ENCODE measurements at places on chromosomes 3 and 15.

- no peak for DNase-seq
These were observed 5.0 kb upstream of the CDV3 start for GRCh38 chr3:133568294-133569014.

DNA sequence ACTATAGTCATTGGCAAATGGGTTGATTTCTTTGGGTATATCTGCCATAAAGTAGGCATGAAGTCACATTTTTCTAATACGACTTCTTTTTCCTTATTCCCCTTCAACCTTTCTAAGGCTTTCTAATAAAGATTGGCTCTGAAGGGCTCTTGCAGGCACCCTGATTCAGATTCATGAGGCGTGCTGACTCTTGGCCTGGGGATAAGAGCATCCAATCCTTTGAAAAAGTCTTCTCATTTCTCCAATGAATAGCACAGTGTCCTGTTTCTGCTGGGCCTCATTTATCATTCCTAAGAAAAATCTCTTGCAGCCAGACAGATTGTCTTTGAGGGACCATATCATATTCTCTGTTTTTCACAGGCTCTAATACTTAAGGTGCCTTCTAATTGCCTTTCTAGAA lies 32.3 kb upstream of the BNIP2 start:
- no peak for DNase-seq

- DNase-seq = no peak
These were observed 31.7 kb upstream of the UTS2B start for GRCh38 chr3:191362037-191362436.

GRCh38 chr3:159887911-159888310 lies 100.7 kb upstream of the IL12A start:
- DNase-seq = no peak

- no peak for DNase-seq
These were observed 102.5 kb downstream of the AKAP13 start for GRCh38 chr15:85482894-85483293.

DNA sequence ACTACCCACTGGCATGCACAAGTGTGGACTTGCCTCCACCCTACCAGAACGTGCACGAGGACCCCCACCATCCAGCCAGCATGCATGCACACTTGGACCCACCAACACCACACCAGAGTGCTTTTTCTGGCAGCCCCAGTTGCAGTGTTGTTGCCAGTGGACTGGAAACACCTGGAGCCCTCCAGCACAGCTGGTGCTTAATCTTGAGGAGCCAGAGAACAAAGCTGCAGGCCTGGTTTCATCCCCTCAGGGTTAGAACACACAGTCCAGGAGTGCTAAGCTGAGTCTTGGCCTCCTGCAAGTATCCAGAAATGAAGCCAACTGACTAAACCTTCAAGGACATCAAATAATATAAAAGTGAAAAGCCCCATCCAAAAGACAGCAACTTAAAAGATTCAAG lies 888.0 kb downstream of the NTRK3 start:
- no peak for DNase-seq

- DNase-seq = no peak
These were observed 28.7 kb upstream of the RPS17 start for GRCh38 chr15:82568986-82569385.

DNA sequence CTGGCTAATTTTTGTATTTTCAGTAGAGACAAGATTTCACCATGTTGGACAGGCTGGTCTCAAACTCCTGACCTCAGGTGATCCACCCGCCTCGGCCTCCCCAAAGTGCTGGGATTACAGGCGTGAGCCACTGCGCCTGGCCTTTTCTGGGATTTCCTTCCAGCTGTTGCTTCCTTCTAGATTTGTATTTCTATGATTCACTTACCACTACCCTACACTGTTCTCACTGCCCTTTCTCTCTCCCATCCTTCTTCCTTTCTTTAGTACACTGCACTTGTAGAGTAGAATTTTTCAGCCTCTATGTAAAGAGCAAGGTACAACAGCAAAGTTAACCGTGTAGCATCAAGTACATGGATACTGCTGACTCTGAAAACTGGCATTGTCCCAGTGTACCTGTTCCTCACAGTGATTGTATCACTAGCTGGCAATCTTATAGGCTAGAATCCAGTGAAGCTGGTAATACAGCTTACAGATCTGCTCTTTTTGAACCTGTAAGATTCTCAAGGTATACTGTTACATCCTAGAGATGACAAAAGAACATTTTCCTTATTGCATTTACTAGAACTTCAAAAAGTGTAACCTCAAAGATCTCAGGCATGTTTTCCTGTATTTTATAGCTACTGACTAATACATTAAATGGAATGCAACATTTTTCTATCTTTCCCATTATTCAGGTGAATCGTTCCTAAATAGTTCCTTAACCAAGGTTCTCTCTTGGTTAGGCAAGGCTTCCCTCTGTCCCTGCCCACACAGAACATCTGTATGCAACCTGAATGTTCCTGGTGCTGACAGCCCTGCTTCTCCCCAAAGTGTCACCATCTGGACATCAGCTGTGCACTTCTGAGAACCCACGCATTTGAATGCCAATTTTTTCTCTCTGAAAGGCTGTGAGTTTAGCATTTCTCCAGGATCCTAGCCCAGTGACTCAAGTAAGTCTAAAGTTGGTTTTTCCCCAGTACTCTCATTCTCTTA lies 74.1 kb upstream of the RAP2B start:
- no peak for DNase-seq

- DNase-seq = no peak
These were observed 801.6 kb upstream of the NR2F2 start for GRCh38 chr15:95528920-95529319.

GRCh38 chr3:141405591-141405990 lies 37.3 kb downstream of the ZBTB38 start:
- DNase-seq = no peak

DNA sequence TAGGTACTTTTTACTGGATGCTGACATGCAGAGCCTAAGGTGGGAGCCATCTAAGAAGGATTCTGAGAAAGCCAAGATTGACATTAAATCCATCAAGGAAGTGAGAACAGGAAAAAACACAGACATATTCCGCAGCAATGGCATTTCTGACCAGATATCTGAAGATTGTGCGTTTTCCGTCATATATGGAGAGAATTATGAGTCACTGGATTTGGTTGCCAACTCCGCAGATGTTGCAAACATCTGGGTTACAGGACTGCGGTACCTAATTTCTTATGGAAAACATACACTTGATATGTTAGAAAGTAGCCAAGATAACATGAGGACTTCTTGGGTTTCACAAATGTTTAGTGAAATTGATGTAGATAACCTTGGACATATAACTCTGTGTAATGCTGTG lies 125.1 kb downstream of the PLCL2 start:
- no peak for DNase-seq

DNA sequence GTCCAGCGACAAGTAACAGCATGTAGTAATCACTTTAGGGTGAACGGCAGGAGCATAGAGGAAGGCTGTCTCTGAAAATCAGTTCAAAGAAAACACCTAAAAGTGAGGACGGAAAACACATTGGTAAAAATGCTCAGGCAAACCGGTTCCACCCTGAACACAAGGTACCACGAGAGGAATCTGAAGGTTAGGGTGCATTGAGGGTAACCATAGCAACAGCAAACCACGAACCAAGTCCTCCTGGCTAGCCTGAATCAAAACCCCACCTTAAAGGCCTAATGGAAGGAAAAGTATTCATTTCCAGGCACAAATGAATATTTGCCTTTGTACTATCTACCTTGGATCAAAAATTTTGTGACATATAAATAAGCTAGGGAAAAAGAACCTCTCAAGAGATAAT lies 315.0 kb downstream of the OCA2 start:
- no peak for DNase-seq

GRCh38 chr3:27392950-27393679 lies 23.9 kb upstream of the NEK10 start:
- no peak for DNase-seq

GRCh38 chr3:190366133-190366532 lies 21.8 kb upstream of the CLDN16 start:
- DNase-seq = no peak

- no peak for DNase-seq
These were observed 245.1 kb upstream of the TLE3 start for GRCh38 chr15:70342554-70343548.

All from stimulated activated CD4-positive, alpha-beta T cell treated with anti-CD3 and anti-CD28 coated beads, Interleukin-15, amount 100 ng/mL, for 24 hours (primary cell).